ENCODE measurements at places on chromosomes 13 and 19. TPM values are rescaled to one million over a fixed set of nuclear protein-coding genes. Genes with fewer than 3 reads are reported as not detected.

The GRK1 gene
- total RNA-seq, result not detected

The VSIG10L gene
- total RNA-seq, result 1.3 TPM

- no peak for DNase-seq
Observed at GRCh38 chr13:37290716-37291505, 185.4 kb upstream of the CSNK1A1L start.

DNA sequence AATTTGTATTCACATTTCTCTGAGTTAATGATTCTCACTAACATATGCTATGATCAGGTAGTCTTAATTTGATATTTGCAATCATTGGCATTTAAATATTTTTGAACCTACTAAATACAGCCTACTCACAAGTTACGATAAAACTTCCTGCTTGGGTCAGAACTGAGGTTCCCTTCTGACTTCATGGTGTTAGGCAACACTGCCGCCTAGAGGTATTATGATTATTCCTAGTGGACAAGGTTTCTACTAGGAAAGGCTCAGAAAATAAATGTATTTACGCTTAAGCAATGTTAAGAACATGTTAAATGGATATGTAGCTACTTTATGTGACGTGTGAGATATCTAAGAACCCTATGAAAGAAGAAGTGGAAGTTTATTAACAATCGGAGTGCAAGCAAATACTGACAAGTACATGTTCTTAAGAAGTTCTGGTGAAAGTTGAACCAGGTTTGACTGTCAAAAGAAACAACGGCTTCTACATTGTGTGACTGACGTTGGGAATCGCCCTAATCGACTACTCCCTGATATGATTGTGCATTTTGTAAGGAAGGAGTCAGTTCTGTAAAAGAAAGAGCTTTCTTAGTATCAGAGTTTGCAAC lies 1395.8 kb downstream of the SLITRK5 start:
- peak; percentile 34 for DNase-seq

DNA sequence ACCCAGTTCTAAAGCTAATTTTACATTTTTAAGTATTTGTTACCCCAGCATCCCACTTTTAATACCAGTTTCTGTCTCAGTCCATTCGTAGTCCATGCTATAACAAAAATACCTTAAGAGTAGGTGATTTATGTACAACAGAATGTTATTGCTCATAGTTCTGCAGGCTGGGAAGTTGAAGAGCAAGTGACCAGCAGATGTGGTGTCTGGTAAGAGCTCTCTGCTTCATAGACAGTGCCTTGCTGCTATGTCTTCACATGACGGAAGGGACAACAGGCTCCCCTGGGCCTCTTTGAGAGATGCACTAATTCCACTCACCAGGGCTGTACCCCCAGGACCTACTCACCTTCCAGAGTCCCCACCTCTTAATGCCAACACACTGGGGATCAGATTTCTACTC lies 96.6 kb downstream of the COL4A2 start:
- no peak for DNase-seq

DNA sequence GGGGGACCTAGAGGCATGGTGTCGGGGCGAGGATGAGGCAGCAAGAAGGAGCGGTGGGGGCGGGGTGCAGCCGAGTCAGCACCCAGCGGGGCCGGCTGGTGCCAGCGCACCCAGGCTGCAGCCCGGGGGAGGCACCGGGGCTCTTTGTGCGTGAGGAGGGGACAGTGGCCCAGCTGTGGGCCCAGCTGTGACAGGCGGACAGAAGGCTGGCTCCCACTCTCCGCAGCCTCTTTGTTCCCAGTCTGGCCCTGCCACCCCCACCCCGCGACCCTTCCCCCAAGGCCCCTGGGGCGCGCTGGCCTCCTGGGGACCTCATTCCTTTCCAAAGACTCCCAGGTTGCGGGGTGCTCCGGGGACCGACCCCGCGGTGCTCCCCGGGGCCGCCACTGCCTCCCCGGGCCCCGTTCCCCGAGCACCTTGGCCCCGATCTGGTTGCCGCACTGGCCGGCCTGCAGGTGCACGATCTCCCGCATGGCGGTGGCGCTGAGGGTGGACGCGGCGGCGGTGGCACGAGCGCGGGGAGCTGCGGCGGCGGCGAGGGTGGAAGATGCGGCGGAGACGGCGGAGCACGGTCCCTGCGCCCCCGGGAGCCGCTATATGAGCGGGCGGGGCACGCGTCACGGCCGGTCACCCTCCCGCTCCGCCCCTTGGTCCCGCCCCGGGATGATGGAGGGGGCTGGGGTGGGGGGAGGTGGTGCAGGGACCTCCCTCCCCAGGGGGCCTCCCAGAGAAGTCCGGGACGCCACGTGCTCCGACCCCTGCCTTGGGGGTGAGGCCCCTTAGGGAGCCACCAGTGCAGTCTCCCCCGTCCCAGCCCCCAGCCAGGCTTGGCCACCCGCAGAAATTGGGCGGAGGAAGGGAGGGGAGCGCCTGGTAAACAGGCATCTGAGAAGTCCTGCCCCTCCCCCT lies at the start of gene TUBB4A:
TUBB4A (minus strand) TSS at position 570 of the 909 bp plus-strand sequence; CDS start at position 473, 97 bp downstream.
- no peak for DNase-seq

The DCAF15 gene
- total RNA-seq, result 35.0 TPM

- no peak for DNase-seq
Observed at GRCh38 chr13:114227528-114227927, 7.2 kb upstream of the CDC16 start.

DNA sequence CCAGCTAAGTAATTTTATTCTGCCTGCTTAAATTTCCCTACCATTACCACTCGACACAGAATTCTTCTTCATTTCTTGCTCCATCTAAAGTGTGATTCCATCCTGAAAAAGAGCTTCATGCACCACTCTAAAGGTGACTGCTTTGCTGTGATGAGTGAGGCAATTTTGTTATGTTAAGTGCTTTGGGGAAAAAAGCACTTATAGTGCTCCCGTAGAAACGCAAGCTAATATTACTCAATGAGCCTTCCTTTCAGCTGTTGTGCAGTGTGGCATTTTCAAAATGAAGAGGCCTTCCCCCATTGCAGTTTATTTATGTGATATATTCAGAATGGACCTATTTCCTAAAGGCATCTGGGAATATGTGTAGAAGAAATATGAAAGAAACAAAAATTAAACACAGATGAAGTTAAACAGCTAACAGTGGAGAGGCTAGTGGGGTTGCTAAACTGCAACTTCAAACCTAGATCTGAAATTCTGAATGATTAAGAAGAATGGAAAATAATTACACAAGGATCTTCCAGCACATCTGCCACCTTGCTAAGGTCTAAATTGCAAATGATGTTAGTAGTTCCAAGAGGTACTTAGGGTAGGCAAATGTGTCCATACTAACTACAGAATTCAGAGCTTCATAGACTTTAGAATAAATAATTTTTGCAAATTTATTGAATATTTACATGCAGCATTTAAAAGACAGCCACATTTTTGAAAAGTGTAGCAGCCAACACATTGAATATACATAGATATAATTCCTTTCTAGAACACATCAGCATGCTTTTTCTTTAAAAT lies 211.7 kb downstream of the DCT start:
- no peak for DNase-seq

The CCDC97 gene
- total RNA-seq, result 10.0 TPM

The ALG5 gene
- 45.4 TPM for total RNA-seq

The SMIM24 gene
- not detected for total RNA-seq

- no peak for DNase-seq
Observed at GRCh38 chr13:94332359-94333096, 147.0 kb downstream of the DCT start.

The GAPDHS gene
- total RNA-seq, result not detected

The ETV2 gene
- 0.50 TPM for total RNA-seq

- no peak for DNase-seq
Observed at GRCh38 chr19:2602391-2603181, 99.9 kb downstream of the GNG7 start.

DNA sequence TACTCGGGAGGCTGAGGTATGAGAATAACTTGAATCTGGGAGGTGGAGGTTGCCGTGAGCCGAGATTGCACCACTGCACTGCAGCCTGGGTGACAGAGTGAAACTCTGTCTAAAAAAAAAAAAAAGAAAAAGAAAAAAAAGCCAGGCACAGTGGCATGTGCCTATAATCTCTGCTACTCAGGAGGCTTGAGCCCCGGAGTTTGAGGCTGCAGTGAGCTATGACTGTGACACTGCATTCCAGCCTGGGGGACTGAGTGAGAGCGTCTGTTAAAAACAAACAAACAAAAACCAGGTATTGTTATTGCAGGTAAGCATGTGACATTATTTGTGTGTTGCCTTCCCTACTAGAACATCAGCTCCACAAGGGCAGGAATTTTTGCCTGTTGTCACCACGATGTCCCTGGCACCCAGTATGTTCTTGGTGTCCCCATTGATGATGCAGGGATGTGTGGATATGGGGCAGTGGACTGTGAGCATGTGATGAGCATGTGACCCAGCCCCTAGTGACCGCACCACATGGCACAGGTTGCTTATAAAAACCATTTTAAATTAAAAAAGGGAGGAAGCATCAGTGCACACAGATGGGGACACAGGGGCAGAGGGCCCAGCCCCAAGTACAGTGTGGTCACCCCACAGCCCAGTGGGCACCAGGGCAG lies 1.6 kb upstream of the KANK2 start:
- DNase-seq, result no peak

The DACH1 gene
- total RNA-seq, result 0.07 TPM

GRCh38 chr13:44822291-44822690 lies 167.0 kb downstream of the NUFIP1 start:
- DNase-seq, result no peak

GRCh38 chr13:24995225-24995804 lies 100.6 kb upstream of the PABPC3 start:
- peak; percentile 69 for DNase-seq

GRCh38 chr13:50690006-50690405 lies 153.5 kb downstream of the DLEU7 start:
- no peak for DNase-seq

The FBXW9 gene
- total RNA-seq, result 14.0 TPM

DNA sequence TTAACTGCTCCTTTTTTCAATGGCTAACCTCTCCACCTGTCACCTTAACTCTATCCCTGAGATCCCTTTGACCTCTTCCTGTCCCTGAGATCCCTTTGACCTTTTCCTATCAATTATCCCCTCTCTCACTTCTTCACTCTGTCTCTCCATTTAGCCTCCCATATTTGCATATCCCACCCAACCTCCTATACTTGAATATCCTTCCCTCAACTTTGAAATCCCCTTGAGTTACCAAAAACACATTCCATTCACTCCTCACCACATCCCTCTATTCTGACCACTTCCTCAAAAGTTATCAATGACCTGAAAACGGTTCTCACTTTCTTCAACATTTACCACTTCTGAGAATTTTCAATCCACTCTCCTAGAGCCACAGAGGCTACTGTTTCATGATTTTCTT lies 3.0 kb downstream of the MYCBP2 start:
- no peak for DNase-seq

GRCh38 chr13:100899720-100900316 lies 225.2 kb upstream of the TMTC4 start:
- no peak for DNase-seq

DNA sequence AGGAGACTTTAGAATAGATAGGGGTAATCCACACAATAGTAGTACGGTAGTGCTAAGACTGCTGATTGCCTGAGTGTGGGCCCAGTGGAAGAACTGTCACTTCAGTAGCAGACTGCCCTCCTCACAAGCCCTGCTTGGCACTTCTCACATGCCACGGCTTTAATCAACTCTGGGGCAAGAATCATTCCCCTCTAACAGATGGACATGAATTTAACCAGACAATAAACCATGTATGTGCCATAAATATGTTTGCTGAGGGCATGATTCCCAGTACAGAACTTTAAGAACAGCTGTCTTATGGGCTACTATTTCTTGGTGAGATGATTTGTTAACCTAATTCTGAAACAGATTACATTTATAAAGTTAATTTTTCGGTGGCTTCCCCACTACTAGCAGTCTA lies 22.0 kb downstream of the DPY19L3 start:
- DNase-seq, result no peak

The AMH gene
- 7.2 TPM for total RNA-seq

Data from HT1080 (cell line).